ENCODE measurements at places on chromosomes 1 and 21.

DNA sequence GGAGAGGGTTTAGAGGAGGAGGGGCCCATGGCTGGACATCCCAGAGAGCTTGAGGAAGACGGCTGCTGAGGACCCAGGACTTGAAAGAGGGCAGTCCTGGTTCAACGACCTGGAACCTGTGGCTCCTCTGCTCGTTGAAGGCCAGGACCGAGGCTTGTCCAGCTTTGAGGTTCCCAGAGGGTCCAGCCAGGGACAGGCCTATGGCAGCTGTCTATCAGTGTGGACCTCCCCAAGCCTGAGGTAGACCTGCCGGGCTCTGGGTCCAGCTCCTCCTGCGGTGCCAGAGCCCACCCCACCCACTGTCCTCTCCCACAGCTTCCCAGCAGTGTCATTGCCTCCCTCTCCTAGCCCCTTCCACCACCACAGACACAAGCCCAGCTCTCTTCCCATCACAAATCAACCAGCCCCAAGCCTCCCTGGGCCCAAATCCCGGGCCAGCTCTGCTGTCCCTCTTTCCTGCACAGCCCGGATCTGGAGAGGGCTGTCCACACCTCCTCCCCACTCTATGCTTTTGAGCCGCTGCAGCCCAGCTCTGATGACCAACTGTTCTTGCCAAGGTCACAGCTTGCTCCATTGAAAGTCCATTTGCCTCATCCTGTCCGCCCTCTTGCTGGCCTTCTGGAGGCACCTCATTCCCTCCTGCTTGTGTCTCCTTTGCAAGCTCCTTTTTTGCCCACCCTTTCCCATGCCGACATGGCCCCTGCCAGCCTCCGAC, 48.7 kb upstream of the EDN2 start:
- DNase-seq = no peak

DNA sequence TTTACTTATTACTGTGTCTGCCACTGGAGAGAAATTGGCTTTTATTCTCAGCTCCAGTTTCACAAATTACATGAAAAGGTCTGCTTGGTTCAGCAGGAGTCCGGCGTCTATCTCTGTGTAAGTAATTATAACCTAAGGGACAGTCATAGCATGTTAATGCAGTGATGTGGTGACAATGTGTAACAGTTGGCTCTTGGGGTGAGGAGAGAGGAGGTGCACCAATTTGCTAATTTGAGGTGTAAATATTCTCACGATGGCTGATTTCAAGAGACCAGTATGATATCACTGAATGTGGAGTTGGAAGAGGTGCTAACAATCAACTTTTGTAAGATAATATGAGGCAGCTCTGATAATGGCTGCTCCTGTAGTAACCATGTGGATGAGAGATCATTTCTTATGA, 86.1 kb downstream of the CTH start:
- no peak for DNase-seq

DNA sequence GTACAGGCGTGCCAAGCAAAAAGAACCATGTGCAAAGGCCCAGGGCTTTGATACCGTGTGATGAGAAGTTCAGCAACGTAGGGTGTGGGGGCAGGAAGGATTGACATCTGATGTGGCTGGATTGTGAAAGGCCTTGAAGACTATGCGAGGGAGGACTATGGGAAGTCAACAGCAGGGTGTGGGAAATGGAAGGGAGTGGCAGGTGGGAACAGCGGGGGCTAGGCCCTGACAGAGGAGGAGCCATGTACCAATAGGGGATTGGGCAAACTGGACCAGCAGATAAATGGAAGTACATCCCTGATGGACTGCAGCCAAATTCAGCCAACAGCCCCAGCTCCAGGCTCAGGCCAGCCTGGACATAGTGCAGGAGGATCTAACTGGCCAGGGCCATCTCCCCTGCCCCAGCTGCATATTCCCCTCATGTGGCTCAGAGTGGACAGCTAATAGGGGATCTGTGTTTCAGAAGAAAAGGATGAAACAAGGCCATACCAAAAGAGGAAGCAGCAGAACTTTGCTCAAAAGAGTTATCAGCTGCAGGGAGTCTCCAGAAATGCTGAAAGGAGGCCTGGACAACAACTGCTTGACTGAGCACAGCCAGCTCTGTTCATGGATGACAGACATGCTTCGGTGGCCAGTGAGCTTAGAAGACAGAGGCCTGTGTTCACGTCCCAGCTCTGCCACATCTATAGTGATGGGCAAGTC, 140.2 kb upstream of the SGIP1 start:
- DNase-seq = no peak

DNA sequence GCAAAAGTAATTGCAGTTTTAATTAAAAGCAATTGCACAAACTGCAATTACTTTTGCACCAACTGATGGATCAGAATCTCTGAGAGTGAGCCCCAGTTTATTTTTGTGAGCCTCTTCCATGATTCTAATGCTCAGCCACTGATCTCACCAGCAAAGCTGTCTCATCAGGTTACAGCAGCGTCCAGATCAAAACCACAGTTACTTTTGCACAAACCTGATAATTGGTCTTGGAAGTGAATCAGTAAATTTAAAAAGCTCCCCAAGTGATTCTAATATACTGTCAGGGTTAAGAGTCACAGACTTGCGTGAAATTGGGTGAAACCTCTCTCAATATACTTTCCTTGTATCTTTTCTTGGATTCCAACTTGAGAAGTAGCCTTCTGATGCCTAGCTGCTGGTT, 13.5 kb upstream of the CR2 start:
- DNase-seq = no peak

GRCh38 chr1:43992232-43992995, 1.0 kb downstream of the CCDC24 start:
- no peak for DNase-seq

GRCh38 chr1:220007438-220007837, 38.9 kb downstream of the EPRS1 start:
- no peak for DNase-seq

DNA sequence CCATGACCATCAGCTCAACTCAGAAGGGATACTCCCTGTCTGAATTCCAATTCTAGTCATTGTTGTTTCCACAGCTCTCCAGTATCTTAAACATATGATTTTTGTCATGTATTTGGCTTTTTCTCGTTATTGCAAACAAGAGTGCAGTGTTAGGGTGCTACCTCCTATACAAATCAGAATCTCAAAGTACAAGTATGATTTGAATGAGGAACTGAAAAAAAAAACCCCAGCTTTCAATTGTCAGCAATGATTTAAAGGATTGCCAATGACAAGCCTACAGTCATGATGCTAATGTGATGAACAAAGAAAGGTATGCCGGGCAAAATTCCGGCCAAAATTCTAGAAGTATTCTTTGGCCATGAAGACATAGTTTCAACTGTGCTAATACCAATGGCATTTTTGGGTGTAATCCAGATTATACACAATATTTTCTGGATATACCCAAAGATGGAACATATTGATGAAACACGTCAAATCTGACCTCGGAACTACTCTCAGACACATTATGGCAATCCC, 14.9 kb downstream of the TMEM35B start:
- no peak for DNase-seq

DNA sequence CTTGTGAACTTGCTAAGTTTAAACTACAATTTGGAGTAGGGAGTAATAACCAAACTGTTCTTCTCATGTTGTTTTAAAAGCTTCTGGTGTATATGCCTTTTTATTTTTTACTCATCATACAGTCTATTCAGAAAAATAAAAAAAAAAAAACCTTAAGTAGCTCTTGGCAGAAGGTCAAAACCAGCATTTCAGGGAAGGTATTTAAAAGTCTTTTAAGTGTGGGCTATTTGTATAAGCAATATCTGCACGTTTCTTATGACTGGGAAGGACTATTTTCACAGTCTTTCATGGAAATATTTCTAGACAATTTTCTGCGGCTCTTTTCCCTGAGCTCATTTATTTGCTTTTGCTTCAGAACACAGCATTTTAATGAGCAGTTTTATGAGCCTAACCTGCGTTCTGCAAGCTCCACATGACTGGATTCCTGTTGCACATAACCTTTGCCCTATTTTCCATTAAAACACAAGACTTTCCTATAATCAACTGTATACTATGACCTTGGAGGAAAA, 60.9 kb upstream of the C1orf105 start:
- DNase-seq = no peak

DNA sequence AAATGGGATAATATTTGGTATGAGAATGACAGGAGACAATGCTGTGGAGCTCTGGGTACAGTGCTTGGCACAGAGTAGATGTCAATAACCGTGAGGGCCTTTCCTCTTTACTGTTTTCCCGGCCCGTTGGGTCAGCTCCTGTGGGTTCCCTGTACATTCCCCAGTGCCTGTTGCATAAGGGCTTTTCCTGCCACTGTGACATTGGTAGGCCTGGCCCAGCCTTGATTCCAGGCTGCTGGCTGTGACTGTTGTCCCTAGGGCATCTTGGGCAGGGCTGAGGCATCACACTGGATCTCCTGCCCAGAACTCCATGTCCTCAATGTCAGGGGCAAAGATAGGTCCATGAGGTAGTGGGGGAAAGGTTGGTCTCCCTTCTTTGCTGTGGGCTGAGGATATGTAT, 25.8 kb upstream of the MYCL start:
- no peak for DNase-seq

DNA sequence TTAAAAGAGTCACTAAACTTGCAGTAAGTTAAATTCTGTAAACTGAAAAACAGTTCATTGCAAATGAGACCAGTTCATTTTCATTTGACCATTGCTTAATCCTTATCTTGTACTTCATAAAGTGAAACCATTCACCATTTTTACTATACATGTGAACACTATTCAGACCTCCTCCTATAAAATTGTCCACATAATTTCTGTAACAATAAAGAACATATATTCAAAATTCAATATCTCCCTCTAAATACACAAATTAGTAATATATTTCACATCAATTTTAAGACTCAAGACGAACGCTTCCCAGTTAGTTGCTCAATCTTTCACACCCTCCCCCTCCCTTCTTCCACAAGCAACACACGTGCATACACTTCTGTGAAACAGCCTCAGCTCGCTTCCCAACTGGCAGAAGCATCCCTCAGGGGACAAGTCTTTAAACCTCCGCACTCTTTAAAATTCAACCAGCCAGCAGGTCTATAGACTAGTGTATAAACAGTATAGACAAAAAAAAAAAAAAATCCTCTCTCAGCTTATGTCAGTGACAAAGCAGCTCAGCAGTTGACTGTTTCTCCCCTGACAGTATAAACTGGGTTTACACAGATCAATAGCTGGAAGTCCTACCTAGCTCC, 99.6 kb downstream of the DENND1B start:
- no peak for DNase-seq

DNA sequence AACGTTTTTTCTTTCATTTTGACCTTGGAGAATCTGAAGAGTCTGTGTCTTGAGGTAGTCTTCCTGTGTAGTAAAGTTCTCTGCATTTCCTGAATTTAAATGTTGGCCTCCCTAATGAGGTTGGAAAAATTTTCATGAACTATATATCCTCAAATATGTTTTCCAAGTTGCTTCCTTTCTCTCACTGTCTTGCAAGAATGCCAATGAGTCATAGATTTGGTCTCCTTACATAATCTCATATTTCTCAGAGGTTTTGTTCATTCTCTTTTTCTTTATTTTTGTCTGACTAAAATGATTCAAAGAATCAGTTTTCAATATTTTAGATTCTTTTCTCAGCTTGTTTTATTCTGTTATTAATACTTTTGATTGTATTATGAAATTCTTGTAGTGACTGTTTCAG, 87.6 kb downstream of the DRAM2 start:
- DNase-seq = no peak

GRCh38 chr1:62316135-62316534, 3.1 kb downstream of the KANK4 start:
- DNase-seq = no peak

DNA sequence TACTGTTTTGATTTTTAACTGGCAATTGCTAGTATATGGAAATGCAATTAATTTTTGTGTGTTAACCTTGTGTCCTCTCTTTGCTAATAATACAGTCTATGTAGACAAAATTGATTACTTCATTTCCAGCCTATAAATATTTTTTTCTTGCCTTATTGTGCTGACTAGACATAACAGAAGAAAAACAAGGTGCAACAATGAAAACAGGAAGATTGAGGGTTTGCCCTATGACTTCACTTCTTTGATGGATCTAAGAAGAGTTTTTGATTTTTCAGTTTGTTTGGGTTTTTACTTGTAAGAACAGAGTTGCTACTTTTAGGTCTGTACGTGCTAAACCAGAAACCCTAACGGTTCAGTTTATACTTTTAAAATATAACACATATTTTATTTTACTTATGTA, 8.5 kb upstream of the CNIH4 start:
- no peak for DNase-seq

DNA sequence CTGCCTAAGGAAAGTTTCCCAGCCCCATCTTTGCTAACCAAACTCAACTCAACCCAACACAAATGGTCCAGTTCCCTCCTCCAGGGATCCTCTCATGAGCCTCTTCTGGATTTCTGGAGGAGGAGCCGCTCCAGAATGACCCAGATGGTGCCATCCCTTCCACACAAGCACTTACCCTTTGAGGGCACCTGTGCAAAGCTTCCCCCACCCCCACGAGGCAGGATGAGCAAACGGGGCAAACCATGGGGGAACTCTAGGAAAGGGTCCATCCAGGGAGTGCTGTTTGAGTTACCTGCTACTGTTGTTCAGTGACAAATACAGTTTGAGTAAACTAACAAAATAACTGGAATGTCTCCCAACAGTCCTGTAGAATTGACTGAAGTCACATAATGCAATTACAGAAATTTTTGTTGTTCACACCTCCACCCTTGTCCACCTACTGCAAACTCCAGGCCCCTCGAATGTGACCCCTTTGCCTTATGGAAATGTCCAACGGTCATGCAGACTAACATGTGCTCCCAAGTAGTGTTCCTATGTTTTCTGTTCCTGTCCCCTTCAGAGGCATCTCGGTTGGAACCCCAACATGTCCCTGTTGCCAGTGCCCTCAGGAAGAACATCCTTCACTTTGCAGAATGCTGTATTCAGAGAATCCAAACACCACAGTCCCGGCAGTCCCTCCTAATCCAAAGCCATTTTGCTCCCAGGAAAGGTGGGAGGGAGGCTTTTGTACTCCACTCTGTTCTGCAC, 160.1 kb downstream of the RRAGC start:
- DNase-seq = no peak

All from 8988T (cell line).